Umbilical cord (tissue), 2 donors: ENCODE measurements at places on chromosomes 7 and 10. TPM values are rescaled to one million over a fixed set of nuclear protein-coding genes. Genes with fewer than 3 reads are reported as not detected.

DNA sequence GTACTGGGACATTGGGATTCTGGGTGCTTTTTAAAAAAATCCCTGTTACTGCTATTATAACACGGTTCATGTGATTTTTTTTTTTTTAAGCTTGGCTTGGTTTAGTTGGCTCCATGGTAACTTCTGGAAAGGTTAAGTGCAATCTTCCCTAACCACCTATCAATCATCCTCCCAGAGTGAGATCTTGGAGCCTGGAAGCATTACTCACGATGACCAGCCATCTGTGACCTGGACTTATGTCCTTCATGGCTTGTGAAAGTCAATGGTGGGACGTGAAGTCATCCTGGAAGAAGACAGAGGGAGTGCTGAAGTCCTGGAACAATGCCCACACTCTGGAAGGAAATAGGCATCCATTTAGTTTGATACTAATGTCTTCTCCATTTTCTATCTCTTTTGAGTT lies 135.5 kb upstream of the FRMD4A start:
- no peak for DNase-seq

Gene TUBAL3
- not detected for total RNA-seq

DNA sequence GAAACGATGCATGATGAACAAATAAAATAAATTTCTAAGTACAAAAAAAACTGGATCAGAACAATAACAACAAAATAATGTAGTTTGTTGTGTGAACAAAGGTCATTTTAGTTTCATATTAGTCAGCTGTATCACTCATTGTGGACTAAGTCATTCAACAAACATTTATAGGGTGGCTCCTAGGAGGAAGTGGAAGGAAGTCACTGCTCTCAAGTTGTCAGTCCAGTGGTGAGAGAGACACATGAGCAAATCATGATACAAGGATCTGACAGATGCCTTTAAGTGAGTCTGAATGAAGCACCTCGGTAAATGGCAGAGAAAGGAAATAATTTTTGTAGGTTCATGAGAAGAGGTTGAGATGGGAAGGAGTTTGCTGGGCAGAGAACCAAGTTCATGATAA lies 56.8 kb downstream of the EPDR1 start:
- no peak for DNase-seq

Gene RELN
- 1.2 TPM for total RNA-seq

Gene BTBD16
- not detected for total RNA-seq

Gene CPN1
- not detected for total RNA-seq

Gene GSAP
- total RNA-seq = 9.9 TPM

DNA sequence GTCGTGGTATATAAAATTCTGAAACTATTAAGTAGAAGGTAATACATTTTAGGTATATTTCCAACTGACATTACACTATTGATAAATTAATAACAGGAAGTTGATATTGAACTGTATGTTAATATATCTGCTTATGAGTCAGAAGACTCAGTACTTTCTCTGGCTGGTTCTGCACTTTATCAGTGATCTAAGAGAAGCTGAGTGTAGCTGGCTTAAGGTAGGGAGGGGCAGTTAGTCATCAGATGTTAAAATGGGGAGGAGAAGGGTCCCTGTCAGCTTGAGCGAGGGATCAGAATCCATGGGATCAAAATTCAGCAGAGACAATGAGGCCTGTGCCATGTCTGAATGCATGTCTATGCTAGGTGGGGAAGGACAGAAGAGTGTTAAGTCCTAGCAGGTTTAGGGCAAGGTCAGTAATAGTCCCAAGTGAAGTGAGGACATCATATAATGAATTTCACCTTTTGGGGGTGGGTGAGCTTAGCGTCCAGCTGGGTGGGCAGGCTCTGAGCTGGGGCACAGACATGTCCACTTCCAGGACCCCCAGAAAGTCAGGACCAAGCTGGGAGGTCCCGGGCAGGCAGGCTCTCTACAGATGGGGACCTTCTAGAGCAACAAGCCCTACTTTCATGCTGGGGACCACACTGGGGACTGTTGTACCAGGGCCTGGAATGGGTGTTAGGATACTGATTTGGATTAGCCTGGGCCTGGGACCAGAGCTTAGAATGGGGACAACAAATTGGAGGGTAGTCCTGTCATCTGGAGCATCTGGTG lies 82.9 kb downstream of the WDFY4 start:
- DNase-seq = peak; percentile 18

Gene SEC24C
- 36.6 TPM for total RNA-seq

- peak; percentile 69 for DNase-seq
Observed at GRCh38 chr10:121596689-121597503, 1.3 kb downstream of the FGFR2 start.
